Ammon's horn (tissue), 1 donor: ENCODE measurements at places on chromosomes 6 and 20.

- DNase-seq, result no peak
Measured at GRCh38 chr6:76790881-76791280, 672.4 kb downstream of the HTR1B start.

DNA sequence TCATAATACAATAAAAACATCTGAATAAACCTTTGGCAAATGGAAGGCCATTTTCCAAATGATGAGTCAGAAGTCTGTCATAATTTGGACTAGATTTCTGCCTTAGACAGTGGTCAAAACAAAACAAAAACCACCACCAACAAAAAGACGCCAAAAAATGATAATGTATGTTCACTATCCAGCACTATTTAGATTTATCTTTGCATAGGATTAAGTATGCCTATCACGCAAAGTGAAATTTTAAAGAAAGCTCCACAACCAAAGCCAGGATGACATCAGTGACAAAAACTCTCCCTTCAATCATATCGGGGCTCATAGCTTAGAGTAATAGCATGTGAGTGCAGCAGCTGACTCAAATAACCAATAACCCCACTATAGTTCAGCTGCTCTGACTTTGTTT, 201.9 kb downstream of the MOXD1 start:
- no peak for DNase-seq

DNA sequence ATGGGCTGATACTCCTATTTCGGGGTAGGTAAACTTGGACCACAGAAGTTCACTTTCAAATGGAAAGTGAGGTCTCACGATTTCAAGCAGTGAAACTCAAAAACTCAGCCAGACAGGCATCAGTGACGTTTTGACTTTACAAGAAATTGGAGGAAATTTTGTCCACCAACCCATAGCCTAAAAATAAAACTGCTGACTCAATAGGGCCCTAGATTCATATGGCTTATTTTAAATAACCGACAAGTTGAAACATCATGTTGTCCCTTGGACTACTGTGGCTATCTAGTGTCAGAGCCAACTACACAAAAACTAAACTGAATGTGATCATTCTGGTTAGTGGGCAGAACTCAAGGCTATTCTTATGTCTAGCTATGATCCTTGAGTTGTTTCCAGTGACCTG, 486.3 kb downstream of the GRIK2 start:
- DNase-seq, result no peak

GRCh38 chr20:63176034-63176426, 39.9 kb downstream of the YTHDF1 start:
- no peak for DNase-seq

DNA sequence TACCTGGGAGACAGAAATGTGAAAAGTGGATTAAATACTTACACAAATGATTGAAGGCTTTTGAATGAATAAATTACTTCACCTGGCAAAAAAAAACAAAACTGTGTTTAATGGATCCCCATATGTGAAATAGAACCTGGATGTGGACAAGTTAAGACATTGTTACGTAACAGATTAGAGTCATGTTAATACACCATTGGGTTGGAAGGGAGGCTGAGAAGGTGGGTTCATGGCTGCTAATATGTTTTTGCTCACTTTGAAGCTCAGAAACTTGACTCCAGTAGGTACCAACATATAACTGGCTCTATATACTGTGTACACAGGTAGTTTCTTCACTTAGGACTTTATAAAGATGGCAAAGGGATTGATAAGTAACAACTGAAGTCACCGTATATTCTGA, 21.4 kb upstream of the TENT5A start:
- no peak for DNase-seq

DNA sequence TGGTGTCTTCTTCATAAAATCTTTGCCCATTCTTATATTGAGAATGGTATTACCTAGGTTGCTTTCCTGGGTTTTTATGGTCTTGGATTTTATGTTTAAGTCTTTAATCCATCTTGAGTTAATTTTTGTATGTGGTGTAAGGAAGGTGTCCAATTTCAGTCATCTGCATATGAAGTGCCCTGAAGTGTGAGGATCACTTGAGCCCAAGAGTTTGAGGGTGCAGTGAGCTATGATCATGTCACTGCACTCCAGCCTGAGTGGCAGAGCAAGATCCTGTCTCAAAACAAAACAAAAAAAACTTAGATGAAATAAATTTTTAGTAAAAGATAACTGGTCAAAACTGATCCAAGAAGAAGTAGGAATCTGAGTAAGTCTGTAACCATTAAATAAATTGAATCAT, 215.4 kb downstream of the TBC1D7 start:
- no peak for DNase-seq

GRCh38 chr6:133896344-133896721, 7.4 kb downstream of the TCF21 start:
- no peak for DNase-seq

DNA sequence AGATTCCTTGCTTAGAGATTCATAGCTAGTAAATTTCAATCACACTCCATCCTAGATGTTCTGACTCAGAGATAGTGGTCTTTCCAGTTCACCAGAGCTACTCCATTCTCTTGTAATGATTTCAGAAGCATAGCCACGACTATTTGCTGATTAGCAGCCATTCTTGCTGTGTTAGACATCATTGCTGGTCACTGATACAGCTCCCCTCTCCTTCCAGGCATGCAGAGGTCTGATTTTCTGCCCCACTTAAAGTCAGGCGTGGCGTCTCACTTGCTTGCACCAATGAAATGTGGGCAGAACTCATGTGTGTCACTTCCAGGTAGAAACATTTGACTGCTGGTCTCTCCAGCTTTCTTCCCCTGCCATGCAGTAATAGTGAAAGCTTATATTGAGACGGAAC, 168.9 kb upstream of the JARID2 start:
- DNase-seq, result no peak

DNA sequence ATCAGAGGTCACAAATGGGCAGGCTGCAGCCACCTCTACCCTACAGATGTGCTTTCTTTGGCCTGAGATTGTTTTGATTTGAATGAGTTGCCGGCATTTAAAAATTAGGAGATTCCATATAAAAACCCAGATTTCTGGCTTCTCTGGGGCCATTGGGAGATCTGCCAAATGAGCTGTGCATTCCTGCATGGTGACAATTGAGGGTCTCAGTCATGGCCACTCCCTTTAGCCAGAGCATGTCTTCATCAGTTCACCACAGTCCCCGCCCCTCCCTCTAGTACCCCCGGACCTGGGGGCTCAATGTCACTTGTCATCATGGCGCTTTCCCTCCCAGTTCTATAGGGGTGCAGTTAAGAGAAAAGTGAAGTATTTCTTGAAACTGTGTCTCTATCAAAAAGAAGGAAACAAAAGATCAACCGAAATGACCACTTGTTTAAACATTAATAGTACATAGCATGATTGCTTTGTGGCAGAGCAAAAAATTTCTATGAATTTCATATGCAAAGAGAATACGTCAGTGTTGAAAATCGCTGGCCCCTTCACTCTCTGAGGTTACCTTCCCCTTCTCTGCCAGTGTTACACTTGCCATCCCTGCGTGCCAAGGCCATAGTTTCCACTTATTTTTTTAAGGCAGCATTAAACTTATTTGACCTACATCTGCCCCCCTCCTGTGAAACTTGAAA, 21.1 kb downstream of the EYA2 start:
- no peak for DNase-seq

GRCh38 chr20:44489223-44489622, 13.5 kb downstream of the TTPAL start:
- DNase-seq, result no peak

DNA sequence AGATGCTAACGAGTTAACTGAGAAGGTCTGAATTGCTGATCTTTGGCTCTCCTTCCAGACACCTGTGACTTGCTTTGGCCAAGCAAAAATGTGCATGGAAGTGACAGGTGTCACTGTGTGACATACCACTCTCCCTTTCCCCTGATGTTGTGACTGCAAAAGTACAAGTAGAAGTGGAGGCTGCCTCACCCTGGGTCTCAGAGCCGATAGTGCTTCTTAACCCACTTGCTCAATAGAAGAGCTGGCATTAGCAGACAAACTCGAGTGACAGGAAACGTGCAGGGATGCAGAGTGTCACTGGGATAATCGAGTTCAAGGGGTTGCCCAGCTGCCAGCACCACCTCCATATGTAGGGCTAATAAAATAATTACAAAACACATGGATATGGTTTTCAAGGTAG, 16.4 kb upstream of the SPO11 start:
- DNase-seq, result no peak

- DNase-seq, result peak; percentile 1
Measured at GRCh38 chr6:32337186-32337805, 34.4 kb downstream of the TSBP1 start.

GRCh38 chr6:126957721-126958120, 160.8 kb upstream of the RSPO3 start:
- no peak for DNase-seq

- no peak for DNase-seq
Measured at GRCh38 chr6:39706819-39707335, 18.3 kb downstream of the KIF6 start.

DNA sequence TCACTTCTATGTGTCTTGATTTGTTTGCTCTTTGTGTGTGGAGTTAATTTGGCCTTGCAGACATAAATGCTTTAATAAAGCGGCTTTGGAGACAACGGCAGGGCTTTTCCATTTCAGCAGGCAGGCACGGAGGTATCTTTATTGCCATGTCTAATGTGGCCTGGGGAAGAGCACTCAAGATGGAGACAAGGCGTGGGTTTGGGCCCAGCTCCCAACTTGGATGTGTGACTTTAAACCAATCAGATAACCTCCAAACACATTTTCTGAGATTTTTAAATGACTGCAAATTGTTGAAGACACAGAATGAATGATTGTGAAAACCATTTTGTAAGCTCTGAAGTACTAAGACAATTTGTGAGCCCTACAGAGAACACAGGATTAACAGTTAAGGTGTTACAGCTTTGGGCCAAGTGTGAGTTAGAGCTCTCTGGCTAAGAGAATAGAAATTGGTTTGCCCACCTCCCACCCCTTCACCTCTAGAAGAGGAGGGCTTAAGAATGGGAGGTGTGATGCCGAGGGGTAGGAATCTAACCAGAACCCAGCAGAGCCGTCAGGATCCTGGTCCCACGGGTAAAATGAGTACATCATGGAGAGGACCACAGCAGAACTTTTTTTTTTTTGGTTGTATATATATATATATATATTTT, 9.0 kb downstream of the DYNLT1 start:
- DNase-seq, result no peak

DNA sequence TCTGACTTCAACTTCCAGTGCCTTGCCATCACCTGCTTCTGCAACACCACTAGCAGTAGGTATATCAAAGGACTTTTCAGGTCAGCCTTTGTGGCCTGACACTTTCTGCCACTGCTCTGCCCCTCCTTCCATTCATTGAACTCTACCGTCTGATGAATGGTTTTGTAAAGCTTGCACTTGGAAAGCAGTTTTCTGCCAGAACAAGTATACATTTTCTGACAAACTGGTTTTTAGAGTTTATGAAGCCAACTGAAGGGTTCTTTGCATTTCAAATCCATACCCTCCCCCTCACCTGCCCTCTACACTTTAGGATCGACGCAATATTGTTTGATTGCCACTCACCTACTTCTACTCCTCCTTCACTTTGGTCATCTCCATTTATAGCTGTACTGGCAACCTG, 603.1 kb downstream of the HACE1 start:
- DNase-seq, result no peak

DNA sequence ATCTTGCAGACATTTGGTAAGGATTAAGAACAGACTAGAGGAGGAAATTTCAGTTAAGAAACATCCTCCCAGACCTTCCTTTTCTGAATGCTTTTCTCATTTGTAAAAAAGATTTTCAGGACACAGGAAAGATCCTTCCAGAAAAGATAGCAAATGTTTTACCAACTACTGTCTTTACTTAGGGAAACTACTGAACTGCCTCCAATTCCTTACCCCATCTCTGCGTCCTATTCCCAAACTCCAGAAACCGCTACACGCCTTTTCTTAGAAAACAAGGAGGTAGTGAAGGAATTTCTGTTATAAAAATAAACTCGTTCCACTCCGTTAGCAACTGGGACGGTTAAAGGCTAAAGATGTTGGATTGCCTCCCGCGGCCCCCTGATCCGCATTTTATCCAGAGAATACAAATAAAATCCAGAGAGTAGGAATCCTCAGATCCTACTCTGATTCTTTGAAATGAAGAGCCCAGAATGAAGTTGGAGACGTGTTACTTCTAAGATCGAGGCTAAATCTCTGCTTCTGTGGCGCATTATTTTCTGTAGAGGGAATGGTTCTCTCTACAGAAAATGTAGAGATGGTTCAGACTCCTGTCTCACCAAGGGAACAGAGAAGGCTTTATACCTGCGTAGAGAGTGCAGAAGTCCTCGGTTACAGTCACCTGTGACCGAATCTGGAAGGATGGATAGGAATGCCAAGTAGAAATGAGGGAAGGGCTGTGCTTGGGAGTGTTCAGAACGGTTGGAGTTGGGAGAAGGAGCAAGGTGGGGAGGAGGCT, 133.0 kb downstream of the GPX5 start:
- peak; percentile 8 for DNase-seq

- DNase-seq, result no peak
Measured at GRCh38 chr6:13229205-13230085, 98.9 kb downstream of the TBC1D7 start.

GRCh38 chr20:46000262-46000996, 8.3 kb upstream of the MMP9 start:
- no peak for DNase-seq

DNA sequence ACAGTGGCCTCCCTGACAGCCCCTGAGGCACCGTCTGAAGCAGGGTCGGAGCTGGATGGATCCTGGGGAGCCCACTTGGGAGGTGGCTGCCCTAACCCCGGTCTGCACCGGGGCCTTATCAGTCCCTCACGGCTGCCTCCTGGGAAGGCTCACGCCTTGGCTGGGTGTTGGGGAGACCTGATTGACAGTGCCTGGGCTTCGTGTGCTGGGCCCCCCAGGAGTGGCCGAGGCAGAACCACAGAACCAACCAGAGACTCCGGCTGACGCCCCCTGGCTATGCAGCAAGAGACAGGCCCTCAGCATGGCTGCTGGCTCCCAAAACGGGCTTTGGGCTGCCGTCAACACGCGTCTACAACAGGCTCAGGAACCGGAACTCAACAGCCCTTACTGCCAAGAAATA, 219.6 kb downstream of the TAF4 start:
- DNase-seq, result no peak

GRCh38 chr6:16850681-16851026, 89.4 kb upstream of the ATXN1 start:
- DNase-seq, result no peak

DNA sequence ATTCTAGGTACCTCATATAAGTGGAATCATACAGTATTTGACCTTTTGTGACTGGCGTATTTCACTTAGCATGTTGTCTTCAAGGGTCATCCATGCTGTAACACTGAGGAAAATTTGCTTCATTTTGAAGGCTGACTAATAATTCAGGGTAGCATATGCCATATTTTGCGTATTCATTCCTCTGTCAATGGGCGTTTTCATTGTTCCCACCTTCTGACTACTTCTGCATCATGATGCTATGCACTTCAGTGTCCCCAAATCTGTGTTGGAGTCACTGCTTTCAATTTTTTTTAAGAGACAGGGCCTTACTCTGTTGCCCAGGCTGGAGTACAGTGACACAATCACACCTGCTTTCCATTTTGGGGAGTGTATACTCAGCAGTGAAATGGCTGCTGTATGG, 51.6 kb downstream of the SYNDIG1 start:
- DNase-seq, result no peak

DNA sequence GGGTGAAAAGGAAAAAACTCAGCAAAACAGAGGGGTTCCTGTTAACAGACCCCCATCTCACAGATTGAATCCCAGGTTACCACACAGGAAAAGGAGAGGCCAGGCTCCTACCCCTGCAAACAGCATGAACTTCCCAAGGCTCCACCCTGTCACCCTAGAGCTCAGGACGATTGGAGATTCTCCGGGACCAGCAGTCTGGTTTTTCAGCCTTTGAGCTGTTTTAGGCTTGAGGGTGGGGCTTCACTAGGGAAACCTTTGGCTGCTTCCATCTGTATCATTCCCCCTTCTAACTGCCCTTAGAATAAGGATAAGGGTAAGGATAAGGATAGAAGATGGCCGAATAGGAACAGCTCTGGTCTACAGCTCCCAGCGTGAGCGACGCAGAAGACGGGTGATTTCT, 16.0 kb downstream of the C6orf58 start:
- no peak for DNase-seq
